IPS-NIHi11 (cell line): ENCODE measurements at places on chromosomes 4 and X.

DNA sequence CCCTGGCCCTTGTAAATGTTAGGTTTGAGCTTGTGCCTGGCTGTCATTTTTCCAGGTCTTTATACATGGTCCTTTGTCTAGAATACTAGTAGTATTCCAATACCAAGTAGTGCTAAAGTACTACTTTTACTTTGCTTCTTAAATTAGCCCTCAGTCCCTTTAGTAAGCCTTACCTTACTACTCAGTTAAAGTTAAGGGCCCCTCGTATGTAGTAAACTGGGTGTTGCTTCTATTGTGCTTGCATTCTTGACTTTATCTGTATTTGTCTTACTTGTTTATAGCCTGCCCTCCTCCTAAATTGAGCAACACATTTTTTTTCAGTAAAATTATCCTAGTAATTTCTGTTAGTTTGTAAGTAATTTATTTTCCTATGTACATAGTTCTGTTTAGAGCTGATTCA lies 25.2 kb downstream of the CLCN3 start:
- DNase-seq: no peak

DNA sequence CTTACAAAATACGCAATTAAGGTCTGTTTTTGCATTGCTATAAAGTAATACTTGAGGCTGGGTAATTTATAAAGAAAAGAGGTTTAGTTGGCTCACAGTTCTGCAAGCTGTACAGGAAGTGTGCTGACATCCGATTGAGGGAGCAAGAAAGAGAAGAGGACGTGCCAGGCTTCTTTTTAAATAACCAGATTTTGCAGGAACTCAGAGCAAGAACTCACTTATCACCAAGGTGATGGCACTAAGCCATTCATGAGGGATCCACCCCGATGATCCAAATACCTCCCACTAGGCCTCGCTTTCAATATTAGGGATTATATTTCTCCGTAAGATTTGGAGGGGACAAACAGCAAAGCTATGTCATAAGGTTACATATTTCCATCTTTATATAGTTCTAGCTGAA lies 456.7 kb downstream of the GLUD2 start:
- no peak for DNase-seq

DNA sequence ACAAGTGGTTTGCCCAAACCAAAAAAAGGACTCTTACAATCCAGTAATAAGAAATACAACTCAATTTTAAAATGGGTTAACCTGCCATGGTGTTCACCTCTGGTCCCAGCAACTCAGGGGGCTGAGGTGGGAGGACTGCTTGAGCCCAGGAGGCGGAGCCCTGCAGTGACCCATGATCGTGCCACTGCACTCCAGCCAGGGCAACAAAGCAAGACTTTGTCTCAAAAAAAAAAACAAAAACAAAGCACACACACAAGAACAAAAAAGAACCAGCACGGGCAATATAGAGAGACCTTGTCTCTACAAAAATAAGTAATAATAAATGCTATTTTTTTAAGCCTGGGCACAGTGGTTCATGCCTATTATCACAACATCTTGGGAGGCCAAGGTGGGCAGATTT lies 28.7 kb downstream of the ARAP2 start:
- DNase-seq: no peak

GRCh38 chr4:165931741-165932140 lies 58.7 kb downstream of the TLL1 start:
- no peak for DNase-seq

DNA sequence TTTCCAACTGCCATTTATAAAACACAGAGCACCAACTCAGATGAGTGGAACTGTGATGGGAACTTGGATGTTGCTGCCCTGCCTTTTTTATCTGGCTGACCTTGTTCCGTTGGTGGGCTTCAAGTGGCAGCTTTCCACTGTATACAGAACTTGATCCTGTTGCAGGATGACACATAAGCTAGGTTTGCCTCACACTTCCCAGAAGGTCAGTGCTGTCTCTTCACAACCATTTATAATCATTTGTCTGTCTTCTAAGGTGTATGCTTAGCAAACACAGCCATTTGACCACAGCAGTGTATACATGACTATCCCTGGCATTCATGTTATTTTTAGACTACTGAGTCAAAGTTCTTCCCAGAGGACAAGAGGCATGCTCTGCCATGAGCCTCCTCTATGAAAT lies 20.3 kb downstream of the DGKK start:
- DNase-seq: no peak
